ENCODE measurements at places on chromosomes 7 and 10.

DNA sequence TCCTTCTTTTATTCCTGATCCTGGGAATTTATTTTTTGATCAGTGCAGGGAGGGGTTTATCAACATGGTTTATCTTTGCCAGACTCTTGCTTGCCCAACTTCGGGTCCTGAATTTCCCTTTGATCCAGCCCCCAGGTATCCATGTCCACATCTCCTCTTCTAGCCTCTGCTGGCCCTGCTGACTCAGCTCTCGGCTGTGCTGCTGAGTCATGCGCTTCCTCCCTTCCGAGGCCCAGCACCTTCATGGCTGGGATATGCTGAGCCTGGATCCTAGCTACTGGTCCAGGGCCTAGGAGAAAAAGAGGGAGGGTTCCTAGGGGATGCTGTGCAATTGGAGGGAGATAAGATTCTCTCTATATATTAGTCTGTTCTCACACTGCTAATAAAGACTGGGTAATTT lies 380.7 kb upstream of the SHH start:
- DNase-seq: no peak

- peak; percentile 48 for DNase-seq
These were observed 8.0 kb downstream of the RSU1 start for GRCh38 chr10:16809074-16809718.

GRCh38 chr7:73683788-73684693 lies 644 bp downstream of the BUD23 start:
- DNase-seq: no peak

GRCh38 chr10:110387983-110388686 lies 83.4 kb upstream of the SMNDC1 start:
- no peak for DNase-seq

- peak; percentile 44 for DNase-seq
These were observed 159.6 kb downstream of the PARD3 start for GRCh38 chr10:34655286-34656170.

- DNase-seq: no peak
These were observed 16.0 kb downstream of the FAM13C start for GRCh38 chr10:59346321-59346720.

- DNase-seq: no peak
These were observed 153.4 kb downstream of the CAMK1D start for GRCh38 chr10:12502526-12503274.

- no peak for DNase-seq
These were observed 8.1 kb downstream of the SFTPA2 start for GRCh38 chr10:79552143-79552542.

- DNase-seq: no peak
These were observed 62.2 kb upstream of the ECHDC3 start for GRCh38 chr10:11679946-11680345.

DNA sequence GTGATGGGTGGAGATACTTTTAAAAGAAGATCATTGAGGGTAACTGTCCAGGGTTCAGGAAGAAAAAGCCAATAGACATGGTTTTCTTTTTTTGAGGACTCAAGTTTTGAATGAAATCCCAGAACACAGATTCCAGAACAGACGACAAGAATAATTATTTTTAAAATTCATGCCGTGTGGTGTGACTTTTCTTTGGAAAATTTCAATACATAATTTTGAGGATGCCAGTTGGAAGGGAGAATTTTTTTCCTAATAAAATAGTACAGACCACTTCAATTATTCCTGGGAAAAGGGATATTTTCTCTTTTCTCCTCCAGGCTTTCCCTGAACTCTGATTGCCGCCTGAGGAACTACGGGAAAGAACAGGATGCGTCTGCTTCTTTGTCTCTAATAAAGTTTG lies 951.4 kb downstream of the KCNMA1 start:
- DNase-seq: no peak

DNA sequence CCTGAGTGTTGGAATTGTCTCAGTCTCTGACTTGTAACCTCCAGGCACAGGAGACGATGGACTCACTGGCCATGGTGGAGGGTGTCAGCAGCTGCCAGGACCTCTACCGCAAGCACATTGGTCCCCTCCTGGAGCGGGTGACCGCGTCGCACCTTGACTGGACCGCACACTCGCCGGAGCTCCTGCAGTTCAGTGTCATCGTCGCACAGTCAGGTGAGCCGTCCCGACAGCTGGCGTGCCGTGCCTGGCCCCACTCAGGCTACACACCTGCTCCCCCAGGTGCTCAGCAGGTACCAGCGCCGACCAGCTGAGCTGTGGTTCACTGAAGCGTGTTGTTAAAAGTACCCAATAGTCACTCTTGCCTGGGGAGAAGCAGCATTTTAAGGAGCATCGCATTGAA lies 36.7 kb upstream of the PRKAR1B start:
- DNase-seq: no peak

DNA sequence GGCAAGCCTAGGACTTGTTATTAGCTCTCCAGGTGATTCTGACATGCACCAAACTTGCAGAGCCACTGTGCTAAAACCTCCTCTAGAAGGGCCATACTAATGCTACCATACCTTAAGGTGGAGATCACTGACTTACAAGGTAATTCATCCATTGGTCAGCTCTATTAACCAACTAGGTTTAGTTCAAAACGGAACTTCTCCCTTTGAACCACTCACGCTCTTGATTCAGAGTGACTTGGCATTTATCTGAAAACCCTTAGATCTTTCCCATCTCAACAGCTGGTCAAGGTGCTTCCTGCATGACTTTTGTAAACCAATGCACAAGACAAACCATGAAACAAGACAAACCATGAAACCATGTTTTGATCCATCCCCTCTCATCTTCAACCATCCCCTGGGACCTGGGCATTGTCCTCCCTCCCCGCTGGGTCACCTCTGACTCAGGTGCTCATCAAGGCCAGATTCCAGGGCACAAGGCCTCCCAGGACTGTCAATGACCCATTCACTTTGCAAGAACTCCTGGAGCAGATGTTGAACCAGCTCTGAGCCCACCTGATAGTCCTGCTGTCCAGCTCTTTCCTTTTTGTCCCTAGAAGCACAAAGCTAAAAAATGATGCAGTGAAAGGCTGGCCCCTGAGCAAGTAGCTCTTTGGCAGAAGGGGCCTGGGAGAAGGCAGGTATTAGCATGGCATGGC lies 18.8 kb downstream of the IMPDH1 start:
- no peak for DNase-seq

DNA sequence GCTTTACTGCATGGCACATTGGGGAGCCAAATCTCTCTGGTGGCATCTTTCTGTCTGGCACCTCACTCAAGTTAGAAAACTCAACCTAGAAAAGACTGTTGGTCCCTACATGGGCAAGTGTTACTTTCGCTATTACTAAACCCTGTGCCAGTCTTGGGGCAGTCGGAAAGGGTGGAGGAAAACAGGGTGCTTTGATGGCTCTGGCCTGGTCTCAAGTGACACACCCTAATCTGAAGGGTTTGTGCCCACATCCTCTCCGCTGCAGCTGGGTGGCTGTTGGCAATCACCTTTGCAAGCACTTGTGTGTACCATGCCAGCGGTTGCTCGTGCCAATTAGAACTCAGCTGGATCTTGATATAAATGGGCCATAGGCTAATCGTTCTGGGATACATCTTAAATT lies 159.8 kb upstream of the ITGB1 start:
- DNase-seq: no peak

GRCh38 chr10:125154529-125154928 lies 5.8 kb downstream of the CTBP2 start:
- DNase-seq: no peak

GRCh38 chr10:119705434-119705831 lies 20.4 kb upstream of the INPP5F start:
- DNase-seq: no peak

GRCh38 chr7:153433223-153433622 lies 619.0 kb upstream of the DPP6 start:
- DNase-seq: no peak

GRCh38 chr10:119041326-119041725 lies 11.8 kb downstream of the NANOS1 start:
- DNase-seq: no peak

- no peak for DNase-seq
These were observed 70.0 kb upstream of the PAPSS2 start for GRCh38 chr10:87589645-87590051.

DNA sequence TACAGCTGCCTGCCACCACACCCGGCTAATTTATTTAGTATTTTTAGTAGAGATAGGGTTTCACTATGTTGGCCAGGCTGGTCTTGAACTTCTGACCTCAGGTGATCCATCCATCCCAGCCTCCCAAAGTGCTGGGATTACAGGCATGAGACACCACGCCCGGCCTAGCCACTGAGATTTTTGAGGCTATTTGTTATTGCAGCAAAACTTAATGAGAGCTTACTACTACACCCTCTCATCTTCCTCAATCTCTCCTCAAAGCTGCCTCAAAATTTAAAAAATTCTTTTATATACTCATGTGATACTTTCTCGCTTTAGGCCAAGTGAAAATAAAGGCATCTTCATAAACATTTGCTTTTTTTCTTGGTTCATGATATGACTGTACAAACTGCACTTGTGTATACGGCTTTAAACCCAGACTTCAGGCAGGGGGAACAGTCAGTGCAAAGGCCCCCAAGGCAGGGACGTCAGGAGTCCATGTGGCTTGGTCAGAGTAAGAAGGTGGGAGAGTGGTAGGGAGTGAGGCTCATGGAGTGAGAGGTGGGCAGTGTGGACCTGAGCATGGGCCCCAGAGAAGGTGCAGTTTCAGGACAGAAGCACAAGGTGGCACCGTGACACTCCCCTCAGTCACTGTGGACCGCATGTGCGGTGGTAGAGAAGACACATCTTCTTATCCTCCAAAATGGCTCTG lies 55.5 kb downstream of the SYPL1 start:
- peak; percentile 63 for DNase-seq

Measured in kidney capillary endothelial cell (primary cell).